ENCODE measurements at places on chromosomes 6 and 20. TPM values are rescaled to one million over a fixed set of nuclear protein-coding genes. Genes with fewer than 3 reads are reported as not detected.

GRCh38 chr6:23696992-23697391 is 429.0 kb upstream of the NRSN1 start:
- DNase-seq, result no peak

GRCh38 chr20:4025679-4026078 is 10.3 kb upstream of the RNF24 start:
- DNase-seq, result no peak

DNA sequence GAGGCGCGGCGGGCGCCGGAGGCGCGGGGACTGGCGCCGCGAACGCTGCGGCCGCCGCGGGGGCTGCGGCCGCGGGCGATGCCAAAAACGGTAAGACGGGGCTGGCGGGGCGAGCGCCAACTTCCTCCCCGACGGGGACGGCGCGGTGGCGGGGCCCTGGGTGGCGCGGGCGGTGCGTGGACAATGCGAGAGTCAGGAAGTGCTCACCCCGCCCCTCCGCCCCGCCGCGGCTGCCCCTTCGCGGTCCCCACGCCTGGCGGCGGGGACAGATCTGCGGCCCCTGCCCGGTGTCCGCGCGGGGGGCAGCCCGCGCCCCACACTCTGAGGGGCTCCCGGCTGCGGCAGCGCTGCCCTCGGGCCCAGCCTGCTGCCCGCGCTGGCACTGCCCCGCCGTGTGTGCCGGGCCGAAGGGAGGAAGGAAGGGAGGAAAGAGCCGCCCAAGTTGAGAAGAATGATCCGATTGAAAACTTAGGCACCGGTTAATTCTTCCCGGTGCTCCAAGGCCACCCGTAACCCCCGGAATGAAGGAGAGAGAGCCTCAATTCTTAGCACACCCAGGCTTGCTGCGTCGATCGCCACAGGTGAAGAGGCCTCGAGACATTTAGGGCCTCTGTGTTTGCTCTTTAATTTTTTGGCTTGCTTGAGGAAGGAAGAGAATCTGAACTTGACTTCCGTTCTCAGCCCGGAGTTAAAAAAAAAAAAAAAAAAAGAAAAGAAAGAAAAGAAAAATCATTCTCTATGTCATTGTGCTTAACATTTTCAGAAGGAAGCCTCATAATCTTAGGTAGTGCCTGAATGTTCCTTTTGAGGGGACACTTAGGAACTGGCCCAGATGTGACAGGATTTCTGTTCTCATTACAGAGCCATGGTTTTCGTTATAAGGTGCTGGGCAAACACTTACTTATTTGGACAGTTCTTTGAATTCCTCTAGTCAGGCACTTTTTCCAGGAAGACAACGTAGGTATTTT is 982 bp downstream of the HECA start:
- no peak for DNase-seq

DNA sequence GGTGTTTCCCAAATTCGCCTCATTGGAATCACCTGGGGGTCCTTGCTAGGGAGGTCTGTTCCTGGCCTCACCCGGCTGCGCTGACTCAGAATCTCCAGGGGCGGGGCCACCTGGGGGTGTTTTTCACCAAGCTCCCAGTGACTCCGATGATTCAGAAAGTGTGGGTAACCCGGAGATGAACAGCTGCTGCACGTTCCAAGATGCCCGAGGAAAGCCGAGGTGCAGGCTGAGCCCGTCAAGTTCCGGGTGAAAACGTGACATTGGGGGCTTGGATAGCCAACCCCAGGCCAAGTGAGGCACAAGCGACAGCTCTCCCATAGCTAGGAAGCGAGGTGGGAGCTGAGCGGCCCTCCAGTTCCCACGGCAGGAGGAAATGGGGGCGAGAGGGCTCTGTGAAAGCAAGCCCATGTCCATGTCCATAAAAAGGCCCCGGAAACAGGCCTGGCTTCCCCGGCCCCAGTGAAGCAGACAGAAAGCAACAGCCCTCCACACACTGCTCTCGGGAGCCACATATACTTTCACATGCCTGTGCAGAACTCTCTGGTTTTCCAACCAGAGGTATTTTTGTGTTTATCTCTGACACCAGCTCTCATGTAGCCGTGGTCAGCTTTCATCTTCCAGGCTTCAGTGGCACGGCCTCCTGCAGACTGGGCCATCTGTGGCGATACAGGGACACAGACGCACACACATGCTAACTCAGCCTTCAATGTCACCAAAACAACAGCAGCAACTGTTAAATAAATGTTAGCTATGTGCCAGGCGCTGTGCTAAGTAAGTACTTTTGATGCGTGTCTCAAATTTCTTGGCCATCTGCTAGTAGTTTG is 90.7 kb upstream of the CCDC28A start:
- no peak for DNase-seq

- DNase-seq, result no peak
These were observed 8.9 kb downstream of the GLP1R start for GRCh38 chr6:39057251-39058155.

GRCh38 chr6:105588123-105588710 is 185.3 kb upstream of the PREP start:
- no peak for DNase-seq

DNA sequence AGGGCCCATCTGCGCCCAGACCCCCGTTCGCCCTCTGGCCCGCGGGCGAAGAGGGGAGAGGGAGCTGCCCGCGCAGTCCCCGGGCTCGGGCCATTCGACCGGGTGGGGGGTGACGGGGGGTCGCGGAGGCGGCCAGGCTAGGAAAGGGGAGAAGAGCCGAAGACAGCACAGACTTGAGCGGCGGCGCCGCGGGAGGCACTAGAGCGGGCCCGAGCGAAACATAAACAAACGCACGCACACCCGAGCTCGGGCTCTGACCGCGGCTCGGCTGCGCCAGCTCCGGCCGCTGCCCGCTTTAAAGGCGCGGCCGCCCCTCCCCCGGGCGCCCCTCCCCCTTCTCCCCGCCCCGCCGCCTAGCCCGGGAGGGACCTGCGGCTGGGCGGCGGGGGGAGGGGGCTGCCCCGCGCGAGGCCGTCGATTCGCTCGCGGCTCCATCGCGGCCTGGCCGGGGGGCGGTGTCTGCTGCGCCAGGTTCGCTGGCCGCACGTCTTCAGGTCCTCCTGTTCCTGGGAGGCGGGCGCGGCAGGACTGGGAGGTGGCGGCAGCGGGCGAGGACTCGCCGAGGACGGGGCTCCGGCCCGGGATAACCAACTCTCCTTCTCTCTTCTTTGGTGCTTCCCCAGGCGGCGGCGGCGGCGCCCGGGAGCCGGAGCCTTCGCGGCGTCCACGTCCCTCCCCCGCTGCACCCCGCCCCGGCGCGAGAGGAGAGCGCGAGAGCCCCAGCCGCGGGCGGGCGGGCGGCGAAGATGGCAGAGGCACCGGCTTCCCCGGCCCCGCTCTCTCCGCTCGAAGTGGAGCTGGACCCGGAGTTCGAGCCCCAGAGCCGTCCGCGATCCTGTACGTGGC is at the start of gene FOXO3:
FOXO3 (plus strand) TSS at position 455 of the 846 bp plus-strand sequence; CDS start at position 747, 292 bp downstream.
- DNase-seq, result peak; percentile 77

DNA sequence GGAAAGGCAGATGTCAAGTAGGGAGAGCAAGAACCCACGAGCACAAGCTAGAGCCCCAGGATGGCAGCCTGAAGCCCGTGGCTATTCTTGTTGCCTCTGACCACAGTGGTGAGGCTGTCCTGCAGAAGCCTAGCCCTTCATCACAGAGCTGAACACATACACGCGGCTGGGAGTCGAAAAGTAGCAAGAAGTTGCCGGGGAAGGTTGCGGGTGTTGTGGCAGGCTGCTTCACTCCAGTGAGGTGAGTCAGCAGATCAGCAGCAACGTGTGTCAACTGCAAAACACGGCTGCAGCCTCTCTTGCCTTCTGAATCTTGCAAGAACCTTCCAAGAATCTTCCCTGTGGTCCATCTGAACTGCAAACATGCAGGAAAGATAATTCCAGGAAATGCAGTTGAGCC is 10.6 kb upstream of the STX16 start:
- DNase-seq, result no peak

DNA sequence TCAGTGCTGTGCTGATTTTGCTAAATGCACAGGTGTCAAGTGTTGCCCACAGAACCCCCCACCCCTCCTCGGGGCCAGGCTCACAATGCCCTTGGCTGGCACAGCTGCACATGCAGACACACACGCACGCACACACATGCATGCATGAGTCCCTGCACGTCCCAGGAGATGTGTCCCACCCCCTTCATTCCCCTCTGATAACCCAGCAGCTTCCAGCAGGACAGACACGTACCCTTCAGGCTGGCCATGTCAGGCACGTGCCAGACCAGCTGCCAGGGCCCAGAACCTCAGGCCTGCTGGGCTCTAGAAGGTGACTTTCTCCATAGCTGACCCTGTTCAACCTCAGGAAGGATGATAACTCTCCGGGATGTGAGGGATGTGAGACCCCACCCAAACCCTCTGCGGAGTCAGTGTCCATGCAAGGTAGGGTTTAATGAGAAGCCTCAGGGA is 44.4 kb downstream of the MRPL14 start:
- DNase-seq, result no peak

DNA sequence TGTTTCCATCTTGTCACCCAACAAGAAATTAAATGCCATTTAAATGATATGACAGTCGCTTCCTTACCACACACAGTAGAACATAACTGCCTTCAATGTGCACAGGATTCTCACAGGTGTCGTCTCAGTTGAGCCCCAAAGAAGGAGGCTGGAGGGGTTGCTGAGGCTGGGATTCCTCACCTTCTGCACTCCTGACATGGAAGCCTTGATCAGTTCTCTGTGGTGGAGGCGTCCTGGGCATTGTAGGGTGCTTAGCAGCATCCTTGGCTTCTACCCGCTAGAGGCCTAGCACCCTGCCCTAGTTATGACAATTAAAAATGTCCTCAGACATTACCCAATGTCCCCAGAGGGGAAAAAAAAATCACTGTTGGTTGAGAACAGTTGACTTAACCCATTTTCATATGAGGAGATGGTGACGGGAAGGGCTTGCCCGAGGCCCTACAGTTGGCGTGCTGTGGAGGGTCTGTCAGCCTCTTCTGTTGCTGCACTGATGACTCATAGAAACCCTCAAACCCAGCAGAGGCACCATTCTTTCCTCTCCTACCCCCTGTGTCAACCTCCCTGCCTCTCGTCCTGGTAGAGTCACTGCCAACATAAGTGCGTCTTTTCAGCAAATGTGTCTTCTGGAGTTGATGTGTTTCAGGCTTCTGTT is 19.3 kb upstream of the ZNF831 start:
- DNase-seq, result no peak

GRCh38 chr6:26224940-26225847 is 138.0 kb downstream of the HFE start:
- DNase-seq, result peak; percentile 69

- no peak for DNase-seq
These were observed 130.4 kb downstream of the OLIG3 start for GRCh38 chr6:137363805-137364138.

GRCh38 chr6:31749301-31750036 is 9.7 kb downstream of the MSH5 start:
- DNase-seq, result no peak

DNA sequence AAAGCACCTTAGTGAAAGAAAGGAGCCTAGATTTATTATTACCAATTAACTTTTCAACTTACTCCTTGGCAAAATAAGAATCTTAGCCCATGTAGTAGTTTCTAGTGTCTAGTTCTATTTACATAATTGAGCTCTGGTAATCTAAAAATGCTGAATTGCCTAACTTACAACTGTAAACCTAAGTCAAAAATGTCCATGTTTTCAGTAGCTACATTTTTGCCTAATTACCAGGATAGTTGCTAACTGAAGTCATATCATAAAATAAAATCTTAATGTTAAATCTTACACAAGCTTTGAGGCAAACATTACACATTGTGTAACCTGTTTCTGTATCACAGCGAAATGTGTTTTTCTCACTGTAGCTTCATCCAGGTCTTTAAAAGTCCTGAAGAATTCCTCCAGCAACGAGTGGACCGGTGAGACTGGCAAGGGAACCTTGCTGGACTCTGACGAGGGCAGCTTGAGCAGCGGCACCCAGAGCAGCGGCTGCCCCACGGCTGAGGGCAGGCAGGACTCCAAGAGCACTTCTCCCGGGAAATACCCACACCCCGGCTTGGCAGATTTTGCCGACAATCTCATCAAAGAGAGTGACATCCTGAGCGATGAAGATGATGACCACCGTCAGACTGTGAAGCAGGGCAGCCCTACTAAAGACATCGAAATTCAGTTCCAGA is 7.6 kb upstream of the CLDN20 start:
- DNase-seq, result no peak

- no peak for DNase-seq
These were observed 250.0 kb downstream of the HIVEP2 start for GRCh38 chr6:142695016-142695415.

DNA sequence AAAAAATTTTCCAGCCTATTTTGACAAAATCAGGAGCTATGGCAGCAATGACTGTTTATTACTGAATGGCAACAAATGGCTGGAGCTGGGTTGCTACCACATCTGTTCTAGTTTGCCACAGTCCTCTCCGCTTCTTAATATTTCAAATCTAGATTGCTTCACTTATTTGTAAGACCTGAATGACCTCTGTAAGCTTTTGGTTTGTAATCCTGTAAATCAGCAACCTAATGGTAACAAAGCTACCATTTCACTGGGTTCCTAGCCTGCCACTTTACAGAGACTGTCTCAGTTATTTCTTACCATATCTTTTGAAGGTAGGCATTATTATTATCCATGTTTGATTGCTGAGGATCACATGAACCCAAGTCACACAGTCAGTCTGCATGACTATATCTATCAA is 15.4 kb downstream of the ZNFX1 start:
- DNase-seq, result no peak

DNA sequence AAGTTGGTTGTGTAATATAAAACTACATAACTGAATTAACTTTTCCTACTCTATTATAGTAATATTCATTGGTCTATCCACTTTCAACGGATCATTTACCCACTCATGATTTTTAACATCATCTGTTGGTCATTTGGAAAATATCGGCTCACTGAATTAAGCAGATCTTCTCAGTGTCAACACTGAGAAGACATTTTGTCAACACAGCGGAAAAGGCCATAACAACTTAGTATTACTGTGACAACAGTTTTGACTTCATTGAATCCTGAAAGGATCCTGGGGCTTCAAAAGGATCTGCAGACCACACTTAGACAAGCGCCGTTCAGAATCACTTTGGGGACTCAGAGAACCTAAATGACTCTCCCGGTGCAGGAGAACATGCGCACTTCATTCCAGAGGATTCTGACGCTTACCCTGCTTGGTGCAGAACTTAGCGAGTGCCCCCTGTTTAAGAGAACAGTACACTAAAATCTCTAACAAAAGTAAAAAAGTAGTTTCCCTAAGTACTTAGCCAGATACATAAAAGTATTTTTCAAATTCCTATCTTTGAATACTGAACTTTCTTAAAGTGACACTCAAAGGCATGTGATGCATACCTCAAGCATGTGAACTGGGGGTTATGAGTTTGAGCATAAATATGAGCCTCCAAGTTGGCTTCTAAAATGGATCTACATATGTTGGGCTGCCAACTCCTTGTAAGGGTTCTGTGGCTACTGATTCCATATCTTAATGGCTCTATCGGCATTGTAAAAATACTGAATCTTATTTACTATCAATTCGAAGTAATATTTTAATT is 4.0 kb downstream of the ZBTB2 start:
- no peak for DNase-seq

GRCh38 chr20:21523281-21523868 is 9.5 kb upstream of the NKX2-2 start:
- no peak for DNase-seq

FLRT3 gene
- 0.41 TPM for polyA plus RNA-seq

C20orf204 gene
- 0.96 TPM for polyA plus RNA-seq

AGER gene
- 5.5 TPM for polyA plus RNA-seq

CGA gene
- polyA plus RNA-seq, result not detected

SASH1 gene
- polyA plus RNA-seq, result 6.0 TPM

SLC52A3 gene
- 2.3 TPM for polyA plus RNA-seq

TNFAIP3 gene
- 2.0 TPM for polyA plus RNA-seq

LATS1 gene
- 8.9 TPM for polyA plus RNA-seq

OPRM1 gene
- not detected for polyA plus RNA-seq

PRKN gene
- 0.19 TPM for polyA plus RNA-seq

CST5 gene
- polyA plus RNA-seq, result not detected

FGD2 gene
- polyA plus RNA-seq, result 0.12 TPM

LIN28B gene
- 14.2 TPM for polyA plus RNA-seq

All from H1 (cell line).